ENCODE measurements at places on chromosomes 5 and 9. TPM values are rescaled to one million over a fixed set of nuclear protein-coding genes. Genes with fewer than 3 reads are reported as not detected.

Gene CAVIN4
- total RNA-seq: 0.94 TPM

Gene SPARC
- 1,145 TPM for total RNA-seq

Gene CD14
- 0.60 TPM for total RNA-seq

Gene ZFP37
- 0.60 TPM for total RNA-seq

Gene ENTPD2
- not detected for total RNA-seq

Gene GMCL2
- not detected for total RNA-seq

Gene HEXB
- 193 TPM for total RNA-seq

Gene MIER3
- 7.2 TPM for total RNA-seq

Gene ANKRD18B
- 0.34 TPM for total RNA-seq

Gene MYMK
- not detected for total RNA-seq

Gene GTF3C4
- total RNA-seq: 10.9 TPM

Gene PCDHGA7
- total RNA-seq: 0.80 TPM

Gene PHF24
- not detected for total RNA-seq

Gene LCN1
- total RNA-seq: not detected

Gene SPATA31A3
- not detected for total RNA-seq

Gene TLE1
- total RNA-seq: 41.6 TPM

Gene LYRM7
- 4.7 TPM for total RNA-seq

All from mammary microvascular endothelial cell (primary cell).